ENCODE measurements at places on chromosomes 2 and 18.
A peak's percentile ranks its signal among the peaks of the same experiment; 100 is the strongest.

- no peak for DNase-seq
These were observed 309.6 kb upstream of the CNTNAP5 start for GRCh38 chr2:123715467-123715982.

DNA sequence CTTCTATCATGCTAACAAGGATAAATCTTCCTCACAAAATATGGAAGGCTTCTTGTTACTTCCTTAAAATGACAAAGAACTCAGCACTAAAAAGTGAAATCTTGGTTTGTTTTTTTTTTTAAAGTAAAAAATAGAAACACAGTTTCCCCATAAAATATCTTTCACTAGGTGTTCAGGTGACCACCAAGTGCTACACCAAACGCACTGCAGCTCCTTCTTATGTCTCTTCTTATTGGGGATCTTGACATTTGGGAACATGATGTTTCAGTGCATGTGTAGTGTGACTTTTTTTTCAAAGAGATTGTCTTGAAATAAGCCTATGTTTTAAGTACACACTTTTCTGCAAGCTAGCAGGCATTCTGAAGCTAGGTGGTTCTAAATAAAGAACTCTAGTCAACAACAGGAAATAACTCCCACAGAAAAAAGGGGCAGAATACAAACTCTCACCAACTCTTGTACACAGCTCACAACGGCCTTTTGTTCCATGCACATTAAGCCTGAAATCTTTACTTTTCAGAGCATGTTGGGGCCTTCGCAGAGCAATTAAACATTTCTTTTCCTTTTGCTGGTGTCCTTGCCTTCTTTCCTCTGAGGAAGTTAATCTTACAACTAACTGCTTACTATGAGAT, 13.2 kb upstream of the SERTAD2 start:
- DNase-seq: peak; percentile 76

DNA sequence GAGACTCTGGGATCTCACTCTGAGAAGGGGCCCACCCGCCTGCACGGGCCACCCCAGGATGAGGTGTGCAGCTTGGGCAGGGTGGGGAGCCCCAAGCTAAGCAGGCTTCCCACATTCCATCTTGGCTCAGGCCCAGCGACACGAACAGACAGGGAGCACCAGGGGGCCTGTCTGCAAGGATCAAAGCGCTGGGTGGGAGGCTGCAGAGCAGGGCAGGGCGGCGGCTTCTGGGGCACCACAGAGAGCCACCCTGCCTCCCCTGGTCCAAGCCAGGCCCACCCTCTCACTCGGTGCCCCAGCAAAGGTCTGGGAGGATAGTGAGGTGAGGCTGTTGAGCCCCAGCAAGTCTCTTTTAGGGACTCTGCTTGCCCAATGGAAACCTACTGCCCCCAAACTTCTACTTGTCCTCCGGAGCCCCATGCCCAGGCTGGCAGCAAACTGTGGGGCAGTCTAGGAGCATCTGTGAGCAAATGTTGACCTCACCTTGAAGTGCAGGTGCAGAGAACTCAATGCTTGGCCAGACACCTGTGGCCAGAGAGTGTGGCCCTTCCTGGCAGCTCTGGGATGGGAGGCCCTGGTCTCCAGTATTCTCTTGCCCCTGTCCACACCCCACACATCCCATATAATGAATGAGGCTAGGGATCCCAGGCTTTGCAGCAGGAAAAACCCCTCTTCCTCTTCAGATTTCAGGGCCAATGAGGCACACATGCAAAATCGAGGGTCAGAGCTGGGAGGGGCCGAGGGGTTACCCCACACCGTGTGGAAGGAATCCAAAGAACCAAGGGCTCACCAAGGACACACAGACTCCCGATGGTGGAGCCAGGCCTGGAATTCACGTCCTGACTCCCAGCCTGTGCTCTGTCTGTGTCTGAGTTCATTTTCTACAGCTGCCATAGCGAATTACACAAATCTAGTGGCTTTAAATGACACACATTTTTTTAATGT, 18.8 kb upstream of the GLI2 start:
- no peak for DNase-seq

DNA sequence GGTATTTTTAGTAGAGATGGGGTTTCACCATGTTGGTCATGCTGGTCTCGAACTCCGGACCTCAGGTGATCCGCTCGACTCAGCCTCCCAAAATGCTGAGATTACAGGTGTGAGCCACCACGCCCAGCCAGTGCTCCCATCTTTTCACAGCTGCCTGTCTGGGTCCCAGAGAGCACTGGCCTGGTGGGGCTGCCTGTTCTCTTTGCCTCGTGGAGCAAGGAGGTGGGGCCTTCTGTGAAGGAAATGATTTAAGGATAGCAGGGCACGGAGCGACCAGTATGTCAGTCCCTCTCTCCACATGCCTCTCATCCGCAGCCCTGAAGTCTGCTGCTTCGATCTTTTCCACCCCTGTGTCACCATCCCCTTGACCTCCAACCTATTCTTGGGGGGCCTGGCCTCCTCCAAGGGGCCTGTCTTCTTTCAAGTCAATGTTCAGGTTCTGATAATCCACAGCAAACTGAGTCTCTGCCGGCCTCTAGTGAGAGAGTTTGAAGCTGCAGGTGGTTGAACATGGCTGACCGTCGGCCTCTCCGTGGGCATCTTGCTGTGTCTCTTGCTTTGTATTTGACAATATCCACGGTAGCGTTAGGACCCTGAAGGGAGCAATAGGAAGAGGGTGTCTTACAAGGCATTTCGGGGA, 28.2 kb upstream of the GIGYF2 start:
- no peak for DNase-seq

DNA sequence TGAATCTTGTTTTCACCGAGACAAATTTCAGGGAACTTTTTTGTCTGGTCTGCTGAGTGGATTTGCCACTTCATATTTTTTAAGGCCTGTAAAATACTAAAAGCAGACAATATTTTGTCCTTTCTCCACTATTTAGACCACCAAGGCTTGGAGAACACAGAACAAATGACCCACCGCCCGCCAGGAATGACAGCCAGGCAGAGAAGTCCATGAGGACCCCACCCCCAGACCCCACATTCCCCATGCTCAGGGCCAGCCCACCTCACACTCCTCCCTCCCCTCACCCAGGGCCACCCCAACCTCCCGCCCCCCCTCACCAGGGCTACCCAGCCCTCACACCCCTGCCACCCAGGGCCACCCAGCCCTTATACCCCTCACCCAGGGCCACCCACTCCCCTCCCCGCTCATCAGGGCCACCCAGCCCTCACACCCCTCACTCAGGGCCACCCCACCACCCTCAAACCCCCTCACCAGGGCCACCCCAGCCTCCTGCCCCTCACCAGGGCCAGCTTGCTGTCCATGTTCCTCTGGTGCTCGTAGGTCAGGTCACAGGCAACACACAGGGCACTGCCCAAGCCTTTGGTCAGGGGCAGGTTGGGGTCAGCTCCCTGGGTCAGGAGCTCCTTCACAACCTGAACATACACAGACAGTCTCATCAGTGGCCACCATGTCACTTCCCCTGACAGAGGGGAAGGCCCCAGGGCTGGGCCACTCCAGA, 50.6 kb downstream of the ANKMY1 start:
- no peak for DNase-seq

- no peak for DNase-seq
These were observed 428 bp upstream of the MAP3K20 start for GRCh38 chr2:173075056-173075780.

GRCh38 chr2:79850912-79851311, 338.1 kb downstream of the CTNNA2 start:
- no peak for DNase-seq

DNA sequence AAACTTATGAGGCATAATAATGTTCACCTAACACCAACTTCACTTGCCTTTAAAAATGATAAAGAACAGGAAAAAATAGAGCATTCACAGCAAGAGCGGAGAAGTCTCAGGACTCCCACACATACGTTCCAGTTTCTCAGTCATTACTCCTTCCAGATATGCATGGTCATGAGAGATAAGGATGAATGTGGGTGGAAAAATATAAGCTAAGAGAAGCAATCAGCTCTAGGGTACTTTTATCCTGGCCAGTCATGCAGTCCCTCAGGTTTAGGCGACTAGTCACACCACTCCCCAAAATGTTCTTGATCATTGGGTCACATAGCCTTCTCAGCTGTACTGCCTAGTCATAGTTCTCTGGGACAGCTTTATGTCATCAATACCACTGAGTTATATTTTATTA, 29.2 kb upstream of the CCDC178 start:
- DNase-seq: no peak

- no peak for DNase-seq
These were observed 1.5 kb downstream of the SMCHD1 start for GRCh38 chr18:2656981-2657512.

- no peak for DNase-seq
These were observed 614.1 kb upstream of the VRK2 start for GRCh38 chr2:57432528-57432927.

DNA sequence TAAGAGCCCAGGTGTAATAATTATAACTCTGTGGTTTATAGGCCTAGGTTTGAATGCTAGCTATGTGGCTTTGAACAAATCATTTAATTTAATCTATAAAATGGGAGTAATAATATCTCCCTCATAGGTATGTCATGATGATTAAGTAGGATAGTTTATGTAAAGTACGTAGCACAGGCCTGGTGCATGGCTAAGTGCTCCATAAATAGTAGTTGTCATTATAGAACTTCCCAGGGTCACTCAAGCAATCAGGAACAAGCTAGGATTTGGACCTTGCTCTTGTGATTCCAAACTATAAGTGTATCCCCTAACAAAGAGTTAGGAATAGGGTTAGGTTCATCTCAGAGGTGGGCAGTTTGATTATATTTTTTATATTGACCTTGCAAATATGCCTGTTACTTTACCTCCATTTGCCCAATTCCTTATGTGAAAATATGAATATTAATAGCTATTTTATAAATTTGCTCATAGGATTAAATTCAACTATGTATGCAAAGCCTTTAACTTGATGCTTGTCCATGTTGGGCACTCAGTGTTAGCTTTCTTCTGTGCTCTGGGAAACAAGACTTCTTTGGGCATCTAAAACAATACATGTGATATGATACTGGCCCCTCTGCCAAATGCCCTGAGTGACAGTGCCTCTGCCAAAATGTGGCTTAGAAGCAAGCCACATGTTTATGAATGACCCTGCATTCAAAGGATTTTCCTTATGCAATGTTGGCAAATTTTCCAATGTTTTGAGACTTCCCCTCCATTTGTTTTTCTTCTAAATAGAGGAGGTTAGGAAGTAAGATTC, 353.6 kb downstream of the KIAA1328 start:
- no peak for DNase-seq

- DNase-seq: no peak
These were observed 88.4 kb upstream of the DNER start for GRCh38 chr2:229802785-229803184.

DNA sequence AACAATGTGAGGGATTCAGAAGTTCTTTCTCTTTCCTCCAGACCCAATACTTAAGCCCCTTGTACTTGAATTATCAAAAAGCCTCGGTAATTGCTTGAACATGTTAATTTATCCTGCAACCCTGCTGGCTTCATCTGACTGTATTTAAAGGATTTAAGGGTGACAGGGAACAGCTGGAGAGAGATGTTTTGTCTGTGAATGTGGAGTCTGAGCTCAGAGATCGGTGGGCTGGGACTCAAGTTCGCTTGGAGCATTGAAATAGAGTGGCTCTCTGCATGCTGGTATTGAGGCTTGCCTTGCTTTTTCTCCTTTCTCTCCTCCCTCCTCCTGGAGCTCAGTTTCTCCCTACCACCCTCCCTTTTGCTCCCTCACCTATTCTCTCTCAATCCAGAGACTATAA, 73.6 kb downstream of the BOD1L2 start:
- no peak for DNase-seq

GRCh38 chr2:240871071-240871958, 2.7 kb downstream of the AGXT start:
- no peak for DNase-seq

DNA sequence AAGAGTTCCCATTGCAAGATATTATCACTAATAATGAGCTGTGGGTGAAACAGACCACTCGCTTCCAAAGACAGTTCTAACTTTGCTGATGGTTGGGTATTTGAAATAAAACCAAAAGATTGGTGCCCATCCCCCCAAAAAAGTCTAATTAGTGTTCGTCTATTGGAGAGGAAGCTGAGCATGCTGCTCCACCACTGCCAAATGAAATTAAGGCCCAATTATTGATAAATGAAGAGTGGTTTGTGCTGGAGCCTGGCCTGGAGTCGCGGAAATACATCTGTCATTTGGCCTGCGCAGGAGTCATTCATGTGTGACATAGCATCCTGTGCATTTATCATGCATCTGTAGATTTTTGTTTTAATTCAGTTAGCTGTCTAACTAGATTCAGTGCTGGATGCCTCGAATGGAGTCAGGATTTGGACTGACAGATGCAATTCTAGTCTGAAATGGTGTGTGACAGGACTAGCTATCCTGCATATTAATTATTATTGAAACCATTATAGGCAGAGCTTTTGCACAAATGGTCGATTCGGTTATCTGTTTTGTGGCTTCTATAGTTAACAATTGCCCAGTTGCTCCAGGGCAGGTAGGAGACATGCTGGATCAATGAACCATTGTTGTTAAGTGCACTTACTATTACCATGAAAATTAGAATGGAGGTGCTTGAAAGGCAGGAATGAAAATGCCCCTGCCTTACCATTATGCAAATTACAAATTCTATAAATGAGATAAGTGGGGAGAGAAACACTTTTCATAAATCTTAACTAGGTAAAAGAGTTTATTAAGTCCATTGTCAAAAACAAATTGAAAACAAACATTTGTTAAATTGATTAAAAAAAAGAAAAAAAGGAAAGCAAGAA, 450.4 kb upstream of the TCF4 start:
- no peak for DNase-seq

DNA sequence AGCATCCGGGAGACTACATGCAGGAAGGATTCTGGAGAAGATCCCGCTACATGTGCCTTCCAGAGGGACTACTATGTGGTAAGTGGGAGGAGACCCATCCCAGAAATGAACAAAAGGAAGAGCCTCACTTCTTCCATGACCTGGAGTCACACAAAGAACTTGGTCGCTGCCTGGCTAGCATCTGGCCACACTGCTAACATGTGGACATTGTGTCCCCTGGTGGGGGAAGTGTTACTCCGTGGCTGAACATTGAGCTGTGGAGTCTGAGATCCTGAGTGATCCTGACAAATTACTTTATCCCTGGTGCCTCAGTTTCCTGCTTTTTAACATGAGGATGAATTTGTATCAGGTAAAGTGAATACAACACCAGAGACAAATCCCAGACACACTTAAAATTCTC, 8.4 kb downstream of the SPP2 start:
- DNase-seq: no peak

GRCh38 chr2:28084564-28084963, 194.0 kb downstream of the BABAM2 start:
- DNase-seq: no peak

GRCh38 chr2:124649001-124649400, 623.9 kb downstream of the CNTNAP5 start:
- no peak for DNase-seq

DNA sequence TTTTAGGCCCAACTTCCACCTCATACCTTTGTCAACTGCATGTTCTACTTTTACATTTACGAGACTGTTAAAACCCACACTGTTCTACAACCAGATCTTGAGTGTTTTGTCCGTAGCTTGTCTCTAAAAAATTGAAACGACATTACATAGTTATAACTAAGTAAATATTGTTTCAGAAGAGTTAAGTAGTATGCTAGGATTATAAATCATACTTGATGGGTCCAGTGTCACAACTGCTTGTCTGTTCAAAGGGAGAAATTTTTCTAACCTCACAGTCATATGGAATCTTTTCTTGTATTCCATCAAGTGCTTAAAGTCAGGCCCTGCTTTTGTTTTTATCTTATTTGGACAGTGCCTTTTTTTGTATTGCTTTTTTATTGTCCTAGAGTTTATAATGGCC, 4.3 kb downstream of the GMCL1 start:
- no peak for DNase-seq

Measured in RPMI8226 (cell line).